Pulmonary artery endothelial cell (primary cell): ENCODE measurements at places on chromosomes 11 and 22. TPM values are rescaled to one million over a fixed set of nuclear protein-coding genes. Genes with fewer than 3 reads are reported as not detected.

The TRAPPC4 gene
- total RNA-seq: 64.5 and 119 TPM in 2 replicates

The APOBEC3B gene
- total RNA-seq: 2.4 and 4.2 TPM in 2 replicates

DNA sequence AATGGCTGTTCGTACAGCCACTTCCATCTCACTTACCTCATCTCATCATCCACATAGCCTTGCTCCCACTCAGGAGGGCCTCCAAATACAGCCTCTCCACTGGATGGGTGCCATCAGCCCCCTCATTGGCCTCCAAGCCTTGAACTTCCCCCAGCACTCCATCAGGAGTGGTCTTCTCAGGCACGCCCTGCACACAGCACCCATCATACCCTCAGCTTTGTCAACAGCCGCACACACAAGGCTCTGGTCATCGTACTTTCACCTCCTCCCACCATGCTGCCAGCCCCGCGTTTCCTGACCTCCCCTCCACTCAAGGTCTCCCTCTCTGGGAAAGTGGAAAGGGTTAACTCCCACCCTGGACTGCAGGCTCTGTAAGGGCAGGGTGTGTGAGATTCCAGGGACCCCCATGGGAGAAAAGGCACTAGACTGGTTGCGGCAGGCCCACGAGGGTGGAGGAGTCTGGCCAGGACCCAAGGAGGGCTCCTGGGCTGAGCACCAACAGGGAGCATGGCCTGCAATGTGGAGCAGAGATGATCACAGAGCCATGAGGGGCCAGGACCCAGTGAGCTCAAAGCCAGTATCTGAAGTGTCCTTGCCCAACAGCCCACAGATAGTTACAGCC is 21.0 kb upstream of the SCARF2 start:
- no peak for DNase-seq

DNA sequence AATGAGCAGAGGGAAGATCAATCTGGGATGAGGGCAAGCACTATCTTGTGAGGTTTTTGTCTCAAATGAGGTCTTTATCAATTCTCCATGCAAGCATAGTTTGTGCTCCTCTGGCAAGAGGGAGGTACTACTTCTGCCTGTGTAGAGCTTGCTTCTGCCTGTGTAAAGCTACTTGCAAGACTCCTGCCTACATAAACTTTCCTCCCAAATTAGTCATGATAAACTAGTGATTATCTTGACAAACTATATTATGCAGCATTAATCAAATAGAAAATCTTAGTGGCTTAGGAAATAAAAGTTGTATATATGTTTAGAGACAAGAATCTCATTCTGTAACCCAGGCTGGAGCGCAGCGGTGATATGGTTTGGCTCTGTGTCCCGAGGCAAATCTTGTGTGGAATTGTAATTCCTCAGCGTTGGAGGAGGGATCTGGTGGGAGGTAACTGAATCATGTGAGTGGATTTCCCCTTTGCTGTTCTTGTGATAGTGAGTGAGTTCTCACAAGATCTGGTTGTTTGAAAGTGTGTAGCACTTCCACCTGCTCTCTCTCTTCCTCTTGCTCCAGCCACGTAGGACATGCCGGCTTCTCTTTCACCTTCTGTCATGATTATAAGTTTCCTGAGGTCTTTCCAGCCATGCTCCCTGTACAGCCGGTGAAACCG is 8.0 kb upstream of the MMP10 start:
- no peak for DNase-seq

DNA sequence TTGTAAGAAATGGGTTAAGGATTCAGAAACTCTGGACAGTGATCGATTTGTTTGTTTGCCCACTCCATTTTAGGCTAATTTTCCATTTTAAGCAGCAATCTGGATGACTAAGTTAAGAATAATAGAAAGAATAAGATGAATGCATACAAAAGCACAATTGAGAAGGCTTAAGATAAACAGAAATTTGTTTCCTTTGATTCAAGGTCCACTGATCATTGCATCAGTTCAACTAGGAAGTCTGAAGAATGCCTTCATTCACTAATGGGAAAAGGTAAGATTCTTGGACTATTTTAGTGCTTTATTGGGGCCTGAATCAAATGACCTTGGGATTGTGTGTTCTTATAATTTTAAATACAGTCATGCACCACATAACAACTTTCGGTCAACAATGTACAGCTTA is 140.8 kb downstream of the CADM1 start:
- no peak for DNase-seq

DNA sequence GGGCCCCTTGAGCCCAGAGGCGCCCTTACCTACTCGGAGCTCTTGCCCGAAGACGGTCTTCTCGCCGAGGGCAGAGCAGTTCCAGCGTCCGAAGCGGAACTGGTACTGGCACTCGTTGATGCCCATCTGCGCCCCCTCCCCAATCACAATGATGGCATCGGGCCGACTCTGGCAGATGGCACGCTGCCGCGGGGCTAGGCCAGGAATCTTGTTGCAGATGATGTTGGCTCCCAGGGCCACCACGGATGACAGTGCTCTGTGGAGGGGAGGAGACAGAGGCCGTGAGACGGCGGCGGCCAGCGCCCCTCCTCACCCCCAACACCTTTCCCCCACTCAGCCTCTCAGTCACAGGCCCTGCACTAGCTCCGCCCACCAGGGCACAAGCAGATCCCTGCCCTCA is 27.1 kb downstream of the WNT7B start:
- DNase-seq: no peak

DNA sequence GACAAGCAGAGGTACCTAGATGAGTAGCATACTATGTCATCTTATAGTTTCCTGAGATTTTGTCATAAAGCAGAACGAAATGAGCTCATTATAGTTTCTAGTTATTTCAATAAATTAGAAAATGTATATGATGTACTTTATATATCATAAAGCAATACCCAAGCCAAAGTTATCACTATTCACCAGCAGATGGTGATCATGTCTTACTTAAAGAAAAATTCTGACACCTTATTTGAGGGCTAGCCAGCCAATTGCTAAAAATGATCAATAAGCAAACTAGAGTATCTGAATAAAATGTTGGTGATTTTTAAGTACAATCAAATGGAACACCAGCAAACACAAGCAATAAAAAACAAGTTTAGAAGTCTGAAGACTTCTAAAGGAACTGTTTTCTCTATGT is 44.1 kb downstream of the RSF1 start:
- DNase-seq: no peak

GRCh38 chr22:48921411-48921903 is 906.2 kb downstream of the BRD1 start:
- no peak for DNase-seq

DNA sequence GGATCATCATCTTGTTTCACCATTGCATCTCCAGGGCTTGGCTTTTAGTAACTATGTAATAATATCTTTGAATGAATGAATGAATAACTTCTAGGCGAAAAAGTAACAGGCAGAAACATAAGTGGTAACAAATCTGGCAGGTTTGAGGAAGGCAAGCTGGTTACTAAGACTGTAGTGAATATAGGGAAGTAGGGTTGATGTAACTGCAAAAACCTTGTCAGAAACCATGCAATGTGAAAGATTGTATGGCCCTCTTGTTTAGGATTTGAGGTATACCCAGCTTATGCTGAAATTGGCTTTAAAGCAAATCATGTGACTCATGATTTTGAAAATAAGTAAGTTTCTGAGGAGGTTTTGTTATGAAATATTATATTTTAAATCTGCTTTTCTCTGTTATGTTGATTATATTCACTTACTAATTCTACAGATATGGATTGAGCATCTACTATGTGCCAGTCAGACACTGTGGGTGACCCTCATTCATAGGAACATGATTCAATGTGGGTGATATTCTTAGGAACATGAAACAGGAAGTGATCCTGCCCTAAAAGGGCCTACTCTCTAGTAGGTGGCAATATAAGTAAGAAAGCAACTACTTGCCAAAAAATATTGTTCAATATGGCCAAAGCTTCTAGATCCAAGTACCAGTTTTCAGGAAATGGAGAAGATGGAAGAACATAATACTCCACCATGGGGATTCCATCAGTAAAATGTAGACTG is 115.5 kb upstream of the CCDC90B start:
- no peak for DNase-seq

DNA sequence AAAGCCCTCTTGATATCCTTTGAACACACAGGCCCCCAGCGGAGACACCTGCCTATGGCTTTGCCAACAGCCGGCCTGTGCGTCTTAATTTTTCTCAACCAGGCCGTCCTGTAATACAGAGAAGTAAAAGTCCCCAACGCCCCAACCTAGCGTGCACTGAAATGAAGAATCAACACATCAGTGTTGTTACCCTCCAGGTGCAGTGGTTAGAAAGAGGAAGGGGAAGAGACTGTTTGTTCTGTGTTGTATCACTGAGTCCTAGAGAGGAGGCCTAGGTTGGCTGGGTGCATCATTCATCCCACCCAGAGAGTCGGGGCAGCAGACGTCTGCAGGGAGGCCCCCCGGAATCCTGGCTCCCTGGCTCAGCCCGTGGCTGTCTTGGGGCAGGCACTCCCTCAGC is 25.7 kb downstream of the SGSM1 start:
- DNase-seq: no peak

DNA sequence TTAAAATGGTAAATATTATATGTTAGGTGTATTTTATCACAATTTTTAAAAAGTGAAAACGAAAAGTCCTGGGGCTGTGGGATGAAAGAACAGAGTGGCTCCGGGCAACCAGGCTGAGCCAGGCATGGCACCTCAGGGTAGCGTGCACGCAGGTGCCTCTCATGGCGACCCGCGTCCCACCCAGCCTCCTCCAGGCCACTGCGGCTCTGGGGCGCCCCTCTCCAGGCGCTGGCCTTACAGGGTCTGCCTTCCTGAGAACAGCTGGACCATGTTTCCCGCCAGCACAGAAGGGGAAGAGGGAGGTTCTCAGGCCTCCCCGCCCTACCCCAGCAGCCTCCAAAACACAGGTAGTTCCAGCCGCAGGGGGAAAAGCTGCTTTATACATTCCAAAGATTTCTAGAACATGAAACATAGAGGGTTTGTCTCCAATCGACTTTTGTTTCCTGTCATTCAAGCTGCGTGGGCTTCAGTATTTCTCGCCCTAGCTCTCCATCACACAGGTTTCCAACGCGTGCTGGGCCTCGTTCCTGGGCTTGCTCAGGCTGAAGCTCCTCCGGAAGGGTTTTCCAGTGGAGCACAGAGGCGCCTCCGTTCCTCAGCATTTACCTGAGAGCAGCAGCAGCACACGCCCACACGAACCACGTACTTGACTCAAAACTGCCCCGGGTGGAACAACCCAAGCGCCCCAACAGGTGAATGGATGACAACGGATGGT is 10.5 kb downstream of the EHD1 start:
- no peak for DNase-seq

DNA sequence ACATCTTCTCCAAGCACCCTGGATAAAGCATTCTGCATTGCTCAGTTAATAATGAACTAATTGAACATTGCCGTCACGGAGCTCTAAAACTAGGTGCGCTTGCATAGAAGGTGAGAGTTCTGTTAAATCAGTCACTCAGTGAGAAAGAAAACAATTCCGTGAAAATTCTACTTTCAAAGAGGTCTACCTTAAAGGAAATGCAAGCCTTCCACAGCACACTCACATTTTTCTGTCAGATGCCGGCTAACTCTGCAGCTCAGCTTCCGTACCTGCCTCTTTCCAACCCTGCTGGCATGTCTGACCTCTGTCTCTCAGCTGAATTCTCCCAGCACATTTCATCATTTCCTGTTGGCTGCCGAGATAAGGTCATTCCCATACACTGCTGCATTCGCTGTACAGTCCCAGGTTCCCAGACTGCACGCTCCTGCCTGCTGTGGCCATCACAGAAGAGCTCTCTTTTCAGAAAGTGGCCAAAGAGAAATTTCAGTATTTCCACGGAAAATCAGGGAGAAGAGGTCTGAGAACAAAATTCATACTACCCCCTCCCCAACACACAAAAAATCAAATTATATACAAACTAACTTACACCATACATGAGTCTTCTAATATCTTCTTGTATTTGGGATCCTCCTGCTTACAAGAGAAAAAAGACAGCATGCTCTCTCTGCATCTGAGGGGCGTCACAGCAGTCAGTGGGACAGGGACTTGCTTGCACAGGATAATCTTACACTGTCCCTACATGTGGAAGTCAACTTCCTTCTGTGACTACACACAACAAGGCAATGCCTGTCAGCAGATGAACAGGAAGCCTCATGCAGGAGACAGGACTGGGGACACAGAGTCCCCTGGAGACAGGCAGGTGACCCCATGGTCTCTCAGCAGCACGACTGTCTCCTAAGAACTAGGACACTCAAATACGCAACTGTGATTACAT is 55.1 kb downstream of the PACSIN2 start:
- DNase-seq: peak; percentile 95

- DNase-seq: no peak
Measured at GRCh38 chr11:1933416-1934334, 13.5 kb upstream of the MRPL23 start.

DNA sequence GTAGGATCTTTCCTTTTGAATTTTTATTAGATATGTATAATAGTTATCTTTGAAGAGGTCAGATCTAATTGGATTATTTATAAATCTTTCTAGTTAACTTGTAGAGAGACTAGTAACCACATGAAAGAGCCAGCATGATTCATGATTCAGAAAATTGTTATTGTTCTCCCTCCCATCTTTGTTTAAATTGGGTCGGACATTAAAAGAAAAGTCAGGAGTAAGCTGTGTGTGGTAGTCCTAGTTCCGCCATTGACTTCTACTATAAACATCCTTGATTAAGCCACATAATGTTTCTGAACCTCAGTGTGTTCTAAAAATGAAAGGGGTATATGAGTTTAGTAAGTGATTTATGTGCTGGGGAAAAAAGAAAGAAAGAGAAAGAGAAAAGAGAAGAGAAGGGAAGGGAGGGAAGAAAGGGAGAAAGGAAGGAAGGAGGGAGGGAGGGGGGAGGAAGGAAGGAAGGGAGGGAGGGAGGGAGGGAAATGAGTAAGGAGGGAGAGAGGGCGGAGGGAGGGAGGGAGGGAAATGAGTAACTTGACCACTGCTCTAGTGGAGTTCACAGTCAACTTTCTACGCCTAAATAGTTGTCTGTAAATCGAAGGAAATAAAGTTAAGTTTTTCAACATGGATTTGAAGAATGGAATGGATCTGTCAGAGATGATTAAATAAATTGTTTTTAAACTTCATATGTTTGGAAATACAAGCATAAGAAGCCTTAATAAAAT is 32.9 kb downstream of the SIK2 start:
- DNase-seq: no peak

DNA sequence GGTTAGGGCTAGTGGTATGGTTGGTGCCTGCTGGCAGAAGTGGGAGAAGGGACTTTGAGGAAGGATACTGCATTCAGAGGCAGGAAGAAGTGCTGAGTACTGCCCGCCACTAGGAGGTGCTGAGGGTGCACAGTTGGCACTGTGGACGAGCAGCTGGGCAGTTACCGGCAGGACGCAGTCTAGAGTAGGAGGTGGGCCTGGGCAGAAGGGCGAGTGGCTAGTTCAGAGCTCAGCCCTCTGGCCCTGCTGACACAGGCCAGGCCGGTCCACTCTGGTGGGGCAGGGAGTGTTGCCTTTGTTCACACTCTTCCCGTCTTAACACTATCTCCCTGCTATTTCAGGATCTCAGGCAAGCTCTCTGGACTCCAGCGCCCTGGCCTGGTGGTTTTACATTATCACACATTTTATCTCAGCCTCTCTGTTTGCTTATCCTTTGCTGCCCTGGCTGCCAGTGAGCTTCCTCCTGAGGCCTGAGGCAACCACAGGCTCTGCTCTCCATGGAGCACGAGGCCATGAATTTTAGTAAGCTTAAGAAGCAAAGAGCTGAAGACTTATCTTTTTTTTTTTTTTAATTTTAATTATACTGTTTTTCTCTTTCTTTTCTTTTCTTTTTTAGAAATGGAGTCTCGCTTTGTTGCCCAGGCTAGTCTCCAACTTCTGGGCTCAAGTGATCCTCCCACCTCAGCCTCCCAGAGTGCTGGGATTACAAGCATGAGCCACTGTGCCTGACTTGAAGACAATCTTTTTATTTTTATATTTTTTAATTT is 26.9 kb downstream of the SNAP29 start:
- DNase-seq: peak; percentile 50

- no peak for DNase-seq
Measured at GRCh38 chr11:58068655-58069054, 37.9 kb downstream of the OR6Q1 start.
